Psoas muscle (tissue), 8 donors: ENCODE measurements at places on chromosomes 4 and X. TPM values are rescaled to one million over a fixed set of nuclear protein-coding genes. Genes with fewer than 3 reads are reported as not detected.

DNA sequence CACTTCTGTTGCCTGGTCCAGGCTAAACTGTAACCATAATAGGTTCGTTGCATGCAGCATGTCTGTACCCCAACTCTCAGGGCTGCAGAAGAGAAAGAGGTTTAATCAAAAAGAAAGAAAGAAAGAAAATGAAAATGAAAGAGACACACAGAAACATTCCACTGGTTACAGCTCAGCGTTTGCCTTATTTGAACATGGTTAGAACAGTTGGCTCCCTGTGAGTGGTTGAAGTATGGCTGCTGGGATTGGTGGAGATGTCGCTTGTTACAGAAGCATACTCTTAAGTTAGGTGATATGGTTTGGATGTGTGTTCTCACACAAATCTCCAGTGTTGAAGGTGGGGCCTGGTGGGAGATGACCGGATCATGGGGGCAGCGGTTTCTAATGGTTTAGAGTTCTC lies 36.3 kb downstream of the ARSD start:
- no peak for DNase-seq

Gene XAGE2
- not detected for total RNA-seq

DNA sequence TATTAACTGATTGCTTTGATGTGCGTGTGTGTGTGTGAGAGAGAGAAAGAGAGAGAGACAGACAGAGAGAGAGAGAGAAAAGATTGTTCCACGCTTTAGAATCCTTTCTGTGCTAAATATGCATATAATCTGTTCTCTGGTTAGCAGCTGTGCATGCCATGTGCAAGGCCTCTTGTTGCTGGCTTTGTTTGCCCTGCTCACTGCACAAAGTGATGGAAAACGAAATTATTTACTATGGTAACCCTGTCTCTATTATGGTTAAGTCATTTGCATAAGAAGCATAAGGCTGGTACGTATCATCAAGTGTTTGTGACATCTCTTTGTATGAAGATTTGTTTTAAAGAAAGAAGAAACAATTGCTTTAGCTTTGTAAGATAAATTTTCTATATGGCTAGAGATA lies 190.2 kb upstream of the POF1B start:
- no peak for DNase-seq

DNA sequence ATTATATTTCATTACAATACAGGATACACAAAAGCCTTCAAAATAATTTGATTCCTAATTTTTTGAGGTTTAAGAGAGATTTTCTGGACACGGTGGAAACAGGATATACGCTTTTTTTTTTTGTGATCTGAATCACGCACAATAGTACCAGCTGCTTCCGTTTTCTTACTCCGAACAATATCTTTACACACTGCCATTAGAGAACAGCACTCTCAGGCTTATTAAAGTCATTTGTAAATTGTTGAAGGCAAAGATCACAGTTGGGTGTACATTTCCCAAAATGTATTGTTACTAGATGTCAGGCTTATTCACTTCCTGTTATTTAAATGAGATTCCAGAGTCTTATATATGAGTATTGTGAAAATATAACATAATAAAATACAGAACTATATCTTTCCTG lies 71.5 kb downstream of the TMEM47 start:
- DNase-seq, result no peak

- no peak for DNase-seq
Observed at GRCh38 chr4:108979759-108980158, 216.9 kb upstream of the ETNPPL start.

DNA sequence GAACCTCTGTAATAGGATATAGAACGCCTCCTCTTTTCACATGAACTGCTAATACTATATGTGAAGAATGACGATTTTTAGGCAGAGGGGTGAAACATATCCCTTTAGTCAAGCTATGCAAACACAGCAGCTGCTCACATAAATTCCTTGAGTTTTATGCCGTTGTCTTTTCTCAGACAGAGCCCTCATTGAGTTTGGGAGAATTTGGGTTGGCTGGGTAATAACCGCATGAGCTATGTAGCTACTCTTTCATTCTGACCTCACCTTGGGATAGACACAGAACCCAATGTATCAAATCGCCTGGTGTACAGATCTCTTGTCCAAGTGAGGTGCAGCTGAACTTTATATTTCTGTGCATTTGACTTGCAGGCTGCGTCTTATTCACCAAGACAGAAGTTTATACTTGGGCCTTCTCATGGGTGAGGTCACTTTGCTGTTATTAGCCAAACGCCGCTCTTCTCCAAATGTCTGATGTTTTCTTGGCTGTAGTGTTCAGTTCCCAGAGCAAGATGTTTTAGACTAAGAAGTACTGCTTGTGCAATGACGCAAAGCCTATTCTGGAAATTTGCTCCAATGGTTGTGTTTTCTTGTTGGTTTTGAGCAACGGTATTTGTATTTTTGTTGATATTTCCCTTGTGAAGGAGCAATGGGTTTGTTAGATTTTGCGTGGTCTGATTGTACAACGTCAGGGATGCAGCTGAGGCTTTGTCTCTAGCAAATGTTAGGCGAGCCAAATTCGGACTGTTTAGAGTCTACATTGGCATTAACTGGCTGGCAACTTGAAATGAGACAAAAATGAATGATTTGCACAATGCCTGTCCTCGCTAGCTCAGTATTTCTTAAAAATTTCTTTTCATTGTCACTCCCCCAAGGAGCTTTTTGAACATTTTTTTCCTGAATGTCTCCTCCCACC lies 11.2 kb upstream of the SPARCL1 start:
- DNase-seq, result no peak

Gene SH3TC1
- total RNA-seq, result 7.9 TPM

DNA sequence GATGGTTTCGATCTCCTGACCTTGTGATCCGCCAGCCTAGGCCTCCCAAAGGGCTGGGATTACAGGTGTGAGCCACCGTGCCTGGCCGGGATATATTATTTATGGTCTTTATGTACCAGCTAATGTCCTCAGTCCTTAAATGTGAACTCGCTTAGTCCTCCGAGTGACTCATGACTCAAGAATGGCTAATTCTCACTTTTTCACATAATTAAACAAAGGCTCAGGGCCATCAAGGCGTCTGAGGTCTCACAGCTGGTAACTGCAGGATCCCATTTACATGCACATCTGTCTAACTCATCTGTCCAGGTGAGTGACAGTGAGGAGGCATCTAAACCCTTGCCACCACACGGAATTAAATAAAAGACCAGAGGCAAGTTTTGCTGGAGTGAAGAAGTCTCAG lies 73.5 kb downstream of the HS3ST1 start:
- no peak for DNase-seq

- DNase-seq, result no peak
Observed at GRCh38 chrX:48831136-48831908, 4.1 kb downstream of the PCSK1N start.

DNA sequence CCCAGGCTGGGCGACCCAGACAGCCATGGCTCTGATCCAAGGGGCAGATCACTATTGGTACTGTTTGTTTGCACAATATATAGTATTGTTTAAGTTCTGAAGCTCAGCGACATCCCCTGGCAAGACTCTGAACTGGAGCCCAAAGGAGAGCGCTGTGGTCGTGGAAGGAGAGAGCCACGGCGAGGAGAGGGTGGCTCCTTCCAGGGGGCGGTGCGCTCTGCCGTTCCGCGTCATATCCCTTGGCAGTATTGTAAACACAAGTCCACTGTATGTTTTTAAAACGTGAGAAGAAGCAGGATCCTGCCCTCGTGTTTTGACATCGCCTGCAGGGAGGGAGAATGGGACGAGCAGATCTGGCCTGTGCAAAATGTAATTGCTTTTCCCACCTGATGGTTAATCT lies 185.5 kb downstream of the RAB28 start:
- no peak for DNase-seq

DNA sequence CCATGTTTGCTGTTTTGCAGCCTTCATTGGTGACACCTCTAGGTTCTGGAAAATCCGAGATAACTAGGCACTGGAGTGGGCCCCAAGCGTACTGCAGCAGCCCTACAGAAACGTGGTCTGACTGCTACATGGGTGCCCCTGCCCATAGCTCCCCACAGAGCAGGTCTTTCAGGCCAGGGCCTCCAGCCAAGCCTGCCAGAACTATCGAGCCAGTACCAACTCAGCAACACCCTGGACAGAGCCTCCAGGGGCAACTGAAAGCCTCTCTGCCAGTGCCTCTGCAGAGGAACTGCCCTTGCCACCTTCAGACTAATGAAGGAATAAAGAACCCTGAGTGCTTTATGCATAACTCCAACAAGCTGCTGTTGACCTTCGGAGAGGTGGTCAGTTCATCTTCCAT lies 111.1 kb upstream of the PPP3CA start:
- DNase-seq, result no peak

- no peak for DNase-seq
Observed at GRCh38 chr4:125323654-125324053, 8.9 kb downstream of the FAT4 start.

GRCh38 chr4:145891958-145892357 lies 46.7 kb downstream of the ZNF827 start:
- no peak for DNase-seq

Gene CFAP47
- not detected for total RNA-seq

Gene ZDHHC15
- 0.46 TPM for total RNA-seq

Gene DDX60
- 2.5 TPM for total RNA-seq

Gene CLDN34
- total RNA-seq, result not detected

Gene REELD1
- total RNA-seq, result not detected

- no peak for DNase-seq
Observed at GRCh38 chr4:87005369-87005689, 70.5 kb downstream of the AFF1 start.

Gene ZAR1
- not detected for total RNA-seq

DNA sequence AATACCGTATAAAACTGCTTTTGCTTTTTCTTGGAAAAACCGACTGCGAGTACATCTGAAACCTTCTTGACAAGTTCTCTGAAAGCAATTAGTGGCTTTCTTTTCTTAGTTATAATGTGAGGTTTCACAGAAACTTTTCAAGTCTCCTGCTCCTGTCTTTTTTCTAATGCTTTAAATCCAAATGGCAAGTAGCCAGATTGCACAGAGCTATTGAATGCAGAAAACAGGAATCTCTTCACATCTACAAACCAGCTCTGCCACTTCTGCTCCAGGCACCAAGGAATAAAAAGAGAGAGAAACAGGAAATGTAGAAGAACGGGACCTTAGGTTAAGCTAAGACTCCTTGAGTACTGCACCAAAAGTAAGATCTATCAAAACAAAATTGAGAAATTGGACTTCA lies 267.3 kb upstream of the TET2 start:
- no peak for DNase-seq

GRCh38 chr4:12562021-12562420 lies 922.1 kb downstream of the RAB28 start:
- DNase-seq, result no peak

Gene RHOXF2B
- total RNA-seq, result not detected

Gene HTRA3
- 24.3 TPM for total RNA-seq

DNA sequence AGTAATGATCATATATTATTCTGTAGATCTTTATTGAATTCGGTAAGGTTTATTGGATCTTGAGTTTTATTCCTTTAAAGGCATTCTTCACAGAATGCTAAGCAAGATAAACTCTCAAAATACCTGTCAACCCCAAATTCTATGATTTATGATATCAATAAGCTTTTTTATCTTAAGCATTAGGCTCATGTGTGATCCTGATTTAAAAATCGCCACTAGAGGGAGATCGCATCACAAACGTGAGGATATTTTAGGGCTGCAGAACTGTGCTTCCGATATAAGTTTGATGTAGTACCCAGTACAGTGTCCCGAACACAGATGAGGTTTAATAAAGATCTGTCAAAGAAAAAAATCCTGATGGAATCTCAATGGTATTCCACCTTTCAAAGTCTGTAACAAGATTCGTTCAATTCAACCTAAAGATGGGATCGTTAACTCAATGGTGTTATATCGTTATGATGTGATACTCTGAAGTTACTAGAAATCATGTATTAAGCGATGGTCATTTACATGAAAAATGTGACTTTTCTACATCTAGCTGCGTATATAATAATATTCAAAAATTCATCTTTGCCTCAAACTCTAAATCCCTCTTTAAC lies 169.0 kb downstream of the CORIN start:
- no peak for DNase-seq
